ENCODE measurements at places on chromosomes 1 and 21. TPM values are rescaled to one million over a fixed set of nuclear protein-coding genes. Genes with fewer than 3 reads are reported as not detected.

DNA sequence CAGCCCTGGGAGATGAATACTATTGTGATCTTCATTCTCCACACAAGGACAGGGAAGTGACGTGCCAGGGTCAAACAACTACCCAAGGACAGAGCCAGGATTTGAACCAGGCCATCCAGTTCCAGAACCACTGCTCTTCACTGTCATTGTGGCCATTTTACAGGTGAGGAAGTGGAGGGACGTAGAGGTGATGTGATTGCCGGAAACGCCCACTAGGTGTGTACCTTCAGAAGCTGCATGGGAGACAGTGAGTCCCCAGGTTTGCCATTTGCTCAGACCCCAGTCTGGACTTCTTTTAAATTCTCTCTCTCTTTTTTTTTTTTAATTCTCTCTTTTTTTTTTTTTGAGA lies 207.6 kb upstream of the TMEM51 start:
- DNase-seq = no peak

DNA sequence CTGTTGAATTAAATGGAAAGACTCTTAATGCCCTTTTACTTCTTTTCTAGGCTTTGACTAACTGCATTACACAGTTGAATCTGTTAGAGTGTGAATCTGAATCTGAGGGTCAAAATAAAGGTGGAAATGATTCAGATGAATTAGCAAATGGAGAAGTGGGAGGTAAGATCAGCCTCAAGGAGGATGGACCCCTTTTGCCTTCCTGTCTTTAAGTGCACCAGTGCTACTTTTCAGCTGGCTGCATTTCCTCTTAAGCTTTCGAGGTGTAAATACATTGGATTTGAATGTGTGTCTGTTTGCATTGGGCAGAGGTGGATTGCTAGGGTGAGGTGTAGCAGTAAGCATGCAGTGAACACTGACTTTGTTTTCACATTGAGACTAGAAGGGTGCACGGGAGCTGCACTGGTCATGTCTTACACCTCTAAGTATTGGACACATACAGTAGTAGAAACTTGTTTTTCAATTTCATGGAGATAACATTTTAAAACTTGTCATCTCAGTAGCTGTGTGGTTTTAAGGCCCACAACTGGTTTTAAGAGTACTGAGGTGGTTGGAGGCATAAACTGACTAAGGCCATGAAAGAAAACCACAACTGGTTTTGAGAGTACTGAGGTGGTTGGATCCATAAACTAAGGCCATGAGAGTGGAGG lies 35.4 kb downstream of the MIA3 start:
- DNase-seq = no peak

GRCh38 chr1:232590744-232591082 lies 39.2 kb downstream of the SIPA1L2 start:
- DNase-seq = no peak

DNA sequence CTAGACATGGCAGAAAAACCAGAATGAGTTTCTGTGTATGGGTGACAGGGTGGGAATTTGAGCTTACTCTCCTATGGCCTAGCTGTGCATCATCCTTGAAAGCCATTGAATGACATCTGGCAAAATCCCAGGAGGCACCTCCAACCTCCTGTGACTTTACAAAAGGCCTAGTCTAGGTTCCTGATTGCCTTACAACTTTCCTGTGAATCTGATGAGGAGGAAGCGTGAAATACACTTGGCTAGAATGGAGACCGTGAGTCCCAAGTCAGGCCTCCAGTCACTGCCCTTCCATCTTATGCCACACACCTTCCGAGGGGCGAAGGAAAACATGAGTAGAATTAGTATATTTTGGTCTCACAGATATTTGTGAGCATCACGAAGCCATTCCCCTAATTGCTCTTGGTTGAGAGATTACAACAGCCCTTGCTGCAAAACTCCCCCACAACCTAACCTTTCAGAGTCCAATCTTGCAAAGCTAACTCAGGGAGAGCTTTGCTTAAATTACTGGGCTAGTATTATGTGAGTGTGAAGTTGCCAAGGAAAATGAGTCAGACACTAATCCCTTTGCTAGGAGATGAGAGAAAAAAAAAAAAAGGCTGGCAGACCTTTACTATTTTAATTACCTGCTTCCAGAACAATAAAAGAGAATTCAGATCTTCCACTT lies 36.3 kb upstream of the PAXBP1 start:
- peak; percentile 3 for DNase-seq

- DNase-seq = no peak
Measured at GRCh38 chr1:95850763-95851162, 616.8 kb downstream of the RWDD3 start.

Gene LEFTY2
- total RNA-seq = not detected

Gene FAM72D
- total RNA-seq = 4.0 TPM

Gene DCDC2B
- not detected for total RNA-seq

Gene PLA2G4A
- total RNA-seq = 7.3 TPM

Gene PRAMEF25
- total RNA-seq = not detected

Gene ADAMTSL4
- 98.0 TPM for total RNA-seq

Gene HES5
- not detected for total RNA-seq

All from mammary epithelial cell (primary cell).